Stimulated activated naive B cell treated with anti-CD40 and anti-IgM and Interleukin-4, amounts not matched to agents 10 μg/mL and 1 μg/mL and 100 μg/mL, for 72 hours (primary cell): ENCODE measurements at places on chromosomes 12 and 14.
A peak's percentile ranks its signal among the peaks of the same experiment; 100 is the strongest.

GRCh38 chr14:69708586-69709560, 58.1 kb upstream of the SRSF5 start:
- no peak for DNase-seq

GRCh38 chr12:116783525-116784237, 45.6 kb downstream of the RNFT2 start:
- no peak for DNase-seq

DNA sequence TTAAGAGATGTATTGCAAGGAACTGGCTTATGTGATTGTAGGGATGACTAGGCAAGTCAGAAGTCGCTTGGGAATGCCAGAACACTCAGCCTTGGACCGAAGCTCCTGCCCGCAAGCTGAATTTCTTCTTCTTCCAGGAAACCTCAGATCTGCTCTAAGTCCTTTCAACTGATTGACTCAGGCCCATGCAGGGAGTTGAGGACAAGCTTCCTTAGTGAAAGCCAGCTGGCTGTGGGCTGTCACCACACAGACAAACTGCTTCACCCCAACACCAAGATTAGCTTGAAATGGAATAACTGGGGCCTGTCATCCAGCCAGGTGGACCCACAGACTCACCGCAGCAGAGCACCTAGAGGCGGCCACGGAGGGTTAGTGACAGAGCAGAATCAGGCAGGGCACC, 24.7 kb downstream of the BDKRB2 start:
- DNase-seq: no peak

DNA sequence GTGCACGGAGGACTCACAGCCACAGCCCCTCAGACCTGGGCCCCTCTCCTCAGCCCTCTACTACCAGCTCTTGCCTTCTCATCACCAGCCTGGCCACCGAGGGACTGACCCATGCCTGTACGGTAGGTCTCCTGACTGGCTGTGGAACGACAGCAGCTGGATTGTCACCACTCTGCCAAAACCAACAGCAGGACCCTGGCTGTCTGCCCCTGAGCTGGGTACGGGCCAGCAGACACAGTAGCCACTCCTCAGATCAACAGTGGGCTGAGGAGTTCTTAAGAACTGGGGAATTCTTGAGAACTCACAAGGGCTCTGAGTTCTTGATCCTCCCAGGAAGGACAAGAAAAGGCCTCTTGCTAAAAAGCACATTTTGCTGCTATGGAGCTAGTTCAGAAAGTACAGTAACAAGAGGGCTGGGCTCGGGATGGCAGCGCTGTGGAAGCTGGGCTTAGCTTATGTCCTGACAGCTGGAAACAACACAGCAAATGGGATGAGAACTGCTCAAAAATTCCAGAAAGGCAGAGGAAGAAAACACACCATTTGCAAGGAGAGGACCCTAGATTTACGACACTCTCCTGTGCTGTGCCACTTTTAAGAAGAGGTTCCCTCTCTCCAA, 176.4 kb downstream of the ANO2 start:
- no peak for DNase-seq

DNA sequence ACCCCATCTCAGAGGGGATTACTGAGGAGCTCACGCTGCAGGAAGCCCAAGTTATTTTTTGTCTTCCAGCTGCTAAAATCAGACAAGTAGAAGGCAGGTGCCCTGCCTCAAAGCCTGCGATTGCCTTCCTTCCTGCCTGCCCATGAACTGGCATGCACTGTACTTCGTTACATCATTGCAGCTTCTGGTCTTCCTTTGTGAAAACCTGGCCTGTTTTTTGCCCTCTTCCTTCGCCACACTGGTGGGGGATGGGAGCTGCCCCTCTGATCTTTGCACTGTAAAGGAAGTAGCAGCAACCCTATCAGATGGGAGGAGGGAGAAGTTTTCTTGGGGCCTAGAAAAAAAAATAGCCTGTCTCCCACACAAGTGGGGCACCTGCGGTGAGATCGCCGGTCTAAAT, 1098.7 kb downstream of the BCL11B start:
- DNase-seq: no peak

GRCh38 chr12:66774929-66775328, 96.1 kb upstream of the GRIP1 start:
- no peak for DNase-seq

GRCh38 chr14:100547633-100548294, 39.5 kb downstream of the BEGAIN start:
- peak; percentile 56 for DNase-seq

DNA sequence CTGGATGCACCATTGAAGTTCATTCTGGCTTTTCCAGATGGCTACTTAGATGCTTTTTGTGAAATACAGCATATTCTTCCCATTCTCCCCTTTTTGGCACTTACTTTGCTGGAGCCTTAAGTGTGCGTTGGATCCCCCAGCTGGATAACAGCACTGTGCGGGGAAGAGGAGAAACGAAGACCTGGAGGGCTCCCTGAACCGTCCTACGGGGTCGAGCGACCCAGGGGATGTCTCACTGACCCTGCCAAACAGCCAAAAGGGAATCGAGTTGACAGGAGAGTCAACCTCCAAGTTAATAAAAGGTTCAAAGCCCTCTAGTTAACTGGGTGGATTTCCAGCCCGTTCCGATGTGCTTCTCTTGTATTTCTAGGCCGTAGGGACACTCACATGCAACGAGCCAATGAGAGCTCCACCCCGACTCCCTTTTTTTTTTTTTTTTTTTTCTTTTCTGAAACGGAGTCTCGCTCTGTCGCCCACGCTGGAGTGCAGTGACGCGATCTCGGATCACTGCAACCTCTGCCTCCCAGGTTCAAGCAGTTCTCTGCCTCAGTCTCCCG, 1.0 kb upstream of the CAMKK2 start:
- DNase-seq: no peak

DNA sequence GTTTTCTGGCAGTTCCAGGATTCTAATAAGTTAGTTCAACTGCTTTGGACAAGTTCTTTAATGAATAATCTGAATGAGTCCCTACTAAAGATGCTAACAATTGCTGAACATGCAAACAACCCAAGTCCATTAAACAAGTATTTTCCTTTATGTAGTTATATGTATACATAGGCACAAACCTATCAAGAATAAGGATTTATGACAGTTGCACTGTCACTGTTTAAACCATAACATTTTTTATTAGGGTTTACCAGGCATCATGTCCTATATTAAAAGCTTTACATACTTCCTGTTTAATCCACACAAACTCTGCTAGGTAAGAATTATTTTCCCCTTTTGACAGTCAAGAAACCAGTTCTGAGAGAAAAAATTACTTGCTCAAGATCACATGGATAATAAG, 31.9 kb upstream of the COCH start:
- no peak for DNase-seq

- DNase-seq: no peak
Observed at GRCh38 chr14:55781046-55781445, 201.0 kb downstream of the KTN1 start.

GRCh38 chr12:77122236-77122635, 56.9 kb upstream of the E2F7 start:
- no peak for DNase-seq

GRCh38 chr12:99284161-99284560, 363.4 kb upstream of the GARIN6 start:
- no peak for DNase-seq

DNA sequence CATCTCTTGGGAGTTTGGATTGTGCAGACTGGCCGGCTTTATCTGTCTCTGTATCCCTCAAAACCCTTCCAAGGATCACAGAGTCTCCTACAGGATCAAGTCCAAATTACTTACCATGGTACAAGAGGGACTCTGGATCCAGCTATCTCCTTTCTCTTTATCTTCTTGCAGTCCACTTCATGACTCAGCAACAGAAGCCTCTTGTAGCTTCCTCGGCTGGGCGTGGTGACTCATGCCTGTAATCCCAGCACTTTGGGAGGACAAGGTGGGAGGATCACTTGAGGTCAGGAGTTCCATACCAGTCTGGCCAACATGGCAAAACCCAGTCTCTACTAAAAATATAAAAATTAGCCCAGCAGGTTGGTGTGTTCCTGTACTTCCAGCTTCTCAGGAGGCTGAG, 189.7 kb downstream of the BCAT1 start:
- no peak for DNase-seq

- DNase-seq: no peak
Observed at GRCh38 chr12:2083561-2083960, 30.8 kb downstream of the CACNA1C start.

DNA sequence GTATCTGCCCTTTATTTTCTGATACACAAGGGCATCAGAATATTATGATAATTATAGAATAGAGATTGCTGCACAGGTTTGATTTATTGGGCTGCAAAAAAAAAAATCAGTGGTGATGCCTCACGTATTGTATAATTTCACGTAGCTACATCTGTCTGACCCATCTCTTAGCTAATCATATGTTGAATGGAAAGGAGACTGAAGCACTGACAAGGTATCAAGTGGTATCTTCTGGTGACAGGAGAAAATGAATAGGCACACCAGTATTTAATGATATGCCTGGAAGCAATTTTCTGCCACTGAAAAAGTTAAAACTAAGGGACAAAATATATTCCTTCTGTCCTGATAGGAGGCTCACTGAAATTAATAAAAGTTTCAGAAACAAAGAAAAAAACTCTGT, 837.2 kb upstream of the FBXO33 start:
- DNase-seq: no peak

DNA sequence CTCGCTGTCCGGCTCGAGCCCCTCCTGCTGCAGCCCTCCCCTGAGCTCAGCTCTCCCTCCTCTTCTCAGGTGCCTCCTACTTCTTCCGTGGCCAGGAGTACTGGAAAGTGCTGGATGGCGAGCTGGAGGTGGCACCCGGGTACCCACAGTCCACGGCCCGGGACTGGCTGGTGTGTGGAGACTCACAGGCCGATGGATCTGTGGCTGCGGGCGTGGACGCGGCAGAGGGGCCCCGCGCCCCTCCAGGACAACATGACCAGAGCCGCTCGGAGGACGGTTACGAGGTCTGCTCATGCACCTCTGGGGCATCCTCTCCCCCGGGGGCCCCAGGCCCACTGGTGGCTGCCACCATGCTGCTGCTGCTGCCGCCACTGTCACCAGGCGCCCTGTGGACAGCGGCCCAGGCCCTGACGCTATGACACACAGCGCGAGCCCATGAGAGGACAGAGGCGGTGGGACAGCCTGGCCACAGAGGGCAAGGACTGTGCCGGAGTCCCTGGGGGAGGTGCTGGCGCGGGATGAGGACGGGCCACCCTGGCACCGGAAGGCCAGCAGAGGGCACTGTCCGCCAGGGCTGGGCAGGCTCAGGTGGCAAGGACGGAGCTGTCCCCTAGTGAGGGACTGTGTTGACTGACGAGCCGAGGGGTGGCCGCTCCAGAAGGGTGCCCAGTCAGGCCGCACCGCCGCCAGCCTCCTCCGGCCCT, 22.8 kb downstream of the MMP17 start:
- no peak for DNase-seq

DNA sequence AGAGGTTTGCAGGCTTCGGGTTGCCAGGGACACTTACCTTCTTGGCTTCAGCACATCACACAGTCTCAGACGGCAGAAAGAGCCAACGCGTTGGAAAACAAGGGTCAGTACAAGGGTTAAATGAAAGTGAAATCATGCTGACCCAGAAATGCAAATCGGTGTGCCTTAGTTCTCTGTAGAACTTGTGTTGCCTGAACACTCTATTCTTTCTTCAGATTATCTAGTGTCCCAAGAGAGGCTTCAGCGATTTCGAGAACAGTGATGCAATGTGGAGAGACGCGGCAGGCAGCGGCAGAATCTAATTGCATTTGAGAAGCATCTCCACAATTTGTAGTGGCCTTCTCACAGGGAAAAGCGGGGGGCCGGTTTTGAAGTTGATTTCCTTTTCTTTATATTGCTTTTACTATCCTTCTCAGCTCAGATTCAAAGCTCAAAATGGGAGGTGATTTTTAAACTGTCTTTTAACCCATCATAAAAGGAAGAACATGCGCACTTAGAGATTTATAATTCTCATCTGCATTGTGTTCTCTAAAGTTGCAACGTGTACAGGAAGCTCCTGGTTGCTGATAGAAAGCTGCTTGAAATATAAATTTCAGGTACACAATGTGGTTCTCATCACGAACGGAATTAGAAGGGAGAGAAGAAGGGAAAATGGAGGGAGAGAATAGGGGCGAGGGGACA, 67.8 kb upstream of the EGLN3 start:
- DNase-seq: no peak

DNA sequence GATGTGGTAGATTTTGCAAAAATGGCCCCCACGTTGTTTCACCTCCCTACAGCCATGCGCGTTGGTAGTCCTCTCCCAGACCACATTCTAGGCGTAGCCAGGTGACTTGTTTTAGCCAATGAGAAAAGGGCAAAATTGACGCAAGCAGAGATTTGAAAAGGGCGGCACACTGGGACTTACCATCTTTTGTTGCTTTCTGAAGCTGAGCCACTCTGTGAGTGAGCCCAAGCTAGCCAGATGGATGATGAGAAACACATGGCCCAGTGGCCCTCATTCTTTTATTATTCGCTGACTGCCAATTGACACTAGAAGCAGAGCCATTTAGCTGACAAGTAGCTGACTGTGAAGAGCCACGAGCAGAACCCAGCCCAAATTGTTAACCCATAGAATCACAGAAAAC, 142.0 kb upstream of the GZMB start:
- DNase-seq: no peak

DNA sequence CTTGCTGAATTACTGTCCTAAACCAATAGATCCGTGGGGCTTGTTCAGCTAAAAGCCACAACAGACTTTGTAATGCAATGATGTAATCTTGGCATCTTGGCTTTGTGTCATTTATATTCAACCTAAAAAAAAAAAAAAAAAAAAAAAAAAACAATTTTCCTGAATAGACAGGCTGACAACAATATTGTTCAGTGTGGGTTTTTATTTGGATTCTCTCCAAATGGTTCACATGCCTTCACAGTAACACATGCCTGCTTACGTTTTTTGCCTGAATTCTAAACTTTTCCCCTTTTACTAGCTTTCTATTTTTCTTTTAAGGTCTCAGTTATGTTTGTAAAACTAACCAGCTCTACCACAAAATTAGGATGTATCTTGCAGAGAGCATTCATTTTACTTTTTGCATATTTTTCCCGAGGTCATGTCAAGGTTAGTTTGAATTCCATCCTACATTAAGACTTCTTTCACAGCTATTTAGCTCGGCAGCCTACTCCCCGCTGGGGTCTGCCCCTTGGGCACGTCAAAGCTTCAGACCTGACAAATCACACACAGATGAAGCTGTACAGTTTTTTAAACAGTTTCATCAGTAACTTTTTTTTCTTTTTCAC, 213.7 kb upstream of the NPAS3 start:
- no peak for DNase-seq
